ENCODE measurements at places on chromosomes 11 and 22.

DNA sequence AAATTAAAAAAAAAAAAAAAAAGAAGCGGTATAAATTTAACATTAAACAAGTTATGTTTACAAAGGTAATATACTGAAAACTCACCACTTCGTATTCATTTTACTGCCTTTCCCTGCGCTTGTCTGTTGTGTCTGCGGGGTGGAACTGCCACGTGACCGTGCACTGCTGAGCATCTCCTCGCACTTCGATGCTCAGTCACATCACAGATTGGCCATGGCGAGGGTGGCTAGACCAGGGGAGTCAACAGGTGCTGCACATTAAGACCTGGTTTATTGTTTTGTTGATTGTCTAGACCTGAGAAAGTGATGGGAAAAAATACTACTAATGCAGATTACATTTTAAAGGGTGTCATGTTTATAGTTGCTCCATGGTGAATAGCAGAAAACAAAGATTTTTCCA is 22.8 kb upstream of the TUB start:
- no peak for DNase-seq

DNA sequence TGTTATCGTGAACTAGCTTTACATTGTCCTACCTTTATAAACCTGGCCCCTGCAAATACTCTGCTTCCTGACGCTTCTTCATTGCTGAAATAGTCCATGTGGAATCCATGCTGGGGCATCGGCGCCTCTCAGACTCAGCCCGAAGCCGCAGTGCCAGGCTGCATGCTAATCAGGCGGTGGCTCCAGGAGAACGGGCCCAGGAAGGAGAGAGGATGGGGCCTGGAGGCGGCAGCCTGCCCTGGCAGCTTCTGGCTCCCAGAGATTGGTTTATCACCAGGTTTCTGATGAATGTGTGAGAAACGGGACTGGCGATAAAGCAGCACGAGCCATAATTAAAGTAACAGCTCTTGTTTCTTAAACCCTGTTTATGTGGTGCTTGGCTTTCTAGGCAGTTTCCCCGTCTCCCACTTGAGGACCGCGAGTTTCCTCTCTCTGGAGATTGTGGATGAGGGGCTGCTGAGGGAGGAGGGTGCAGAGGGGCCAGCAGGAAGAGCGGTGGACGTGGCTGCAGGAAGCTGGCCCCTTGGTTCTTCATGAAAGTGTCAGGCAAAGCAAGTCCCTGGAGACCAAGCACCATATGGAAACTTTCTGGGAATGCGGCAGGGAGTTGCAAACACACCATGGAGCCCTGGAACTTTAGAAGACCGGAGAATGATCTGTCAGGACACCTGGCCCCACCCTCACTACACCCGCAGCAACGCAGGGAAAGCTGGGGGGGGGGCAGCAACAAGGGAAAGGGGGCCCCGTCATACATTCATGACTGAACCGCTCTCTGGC is 93.4 kb downstream of the NTM start:
- DNase-seq, result no peak

DNA sequence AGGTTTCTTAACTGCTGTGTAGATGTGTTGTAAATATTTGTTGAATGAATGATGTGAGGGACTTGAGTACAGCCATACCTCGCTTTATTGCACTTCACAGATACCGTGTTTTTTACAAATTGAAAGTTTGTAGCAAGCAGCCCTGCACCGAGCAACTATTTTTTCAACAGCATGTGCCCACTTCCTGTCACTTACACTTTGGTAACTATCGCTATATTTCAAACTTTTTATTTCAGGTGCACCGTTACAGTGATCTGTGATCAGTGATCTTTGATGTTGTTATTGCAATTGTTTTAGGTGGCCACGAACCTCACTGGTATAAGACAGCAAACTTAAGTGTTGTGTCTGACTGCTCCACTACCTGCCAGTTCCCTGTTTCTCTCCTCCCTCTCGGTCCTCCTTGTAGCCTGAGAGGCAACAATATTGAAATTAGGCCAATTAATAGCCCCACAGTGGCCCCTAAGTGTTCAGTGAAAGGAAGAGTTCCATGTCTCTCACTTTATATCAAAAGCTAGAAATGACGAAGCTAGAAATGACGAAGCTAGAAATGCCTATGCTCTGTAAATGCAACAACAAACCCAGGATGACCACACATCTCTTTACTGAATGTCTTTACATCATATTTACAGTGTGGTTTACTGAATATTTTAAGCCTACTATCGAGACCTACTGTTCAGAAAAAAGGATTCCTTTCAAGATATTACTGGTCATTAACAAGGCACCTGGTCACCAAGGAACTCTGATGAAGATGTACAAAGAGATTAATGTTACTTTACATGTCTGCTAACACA is 1.0 kb downstream of the SFI1 start:
- DNase-seq, result no peak

- no peak for DNase-seq
Observed at GRCh38 chr11:117958949-117959348, 27.2 kb upstream of the IL10RA start.

GRCh38 chr11:94536386-94536785 is 7.3 kb upstream of the FUT4 start:
- DNase-seq, result no peak

DNA sequence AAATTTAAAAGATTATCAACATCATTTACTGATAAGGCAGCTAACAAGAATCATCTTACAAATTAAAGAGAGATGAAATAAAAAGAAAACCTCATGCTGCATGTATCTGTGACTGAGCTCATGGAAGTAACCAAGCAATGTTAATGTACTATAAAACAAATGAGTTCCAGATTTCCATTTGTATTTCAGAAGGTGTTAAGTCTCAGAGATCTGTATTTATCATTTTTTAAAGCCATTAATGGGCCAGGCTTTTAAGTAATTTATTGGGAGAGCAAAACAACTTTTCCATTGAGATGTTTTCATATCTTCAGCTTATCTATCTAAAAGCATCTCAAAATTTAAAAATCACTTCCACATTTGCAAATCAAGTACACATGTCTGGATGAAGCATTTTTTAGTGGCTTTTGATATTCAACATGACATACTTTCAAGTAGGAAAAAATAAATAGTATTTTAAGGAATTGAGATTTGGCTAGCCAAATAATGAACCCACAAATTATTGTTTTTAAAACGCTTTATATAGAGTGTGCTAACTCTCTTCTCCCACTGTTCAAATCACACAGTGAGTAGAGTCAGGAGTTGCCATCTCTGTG is 17.9 kb upstream of the BBOX1 start:
- no peak for DNase-seq

DNA sequence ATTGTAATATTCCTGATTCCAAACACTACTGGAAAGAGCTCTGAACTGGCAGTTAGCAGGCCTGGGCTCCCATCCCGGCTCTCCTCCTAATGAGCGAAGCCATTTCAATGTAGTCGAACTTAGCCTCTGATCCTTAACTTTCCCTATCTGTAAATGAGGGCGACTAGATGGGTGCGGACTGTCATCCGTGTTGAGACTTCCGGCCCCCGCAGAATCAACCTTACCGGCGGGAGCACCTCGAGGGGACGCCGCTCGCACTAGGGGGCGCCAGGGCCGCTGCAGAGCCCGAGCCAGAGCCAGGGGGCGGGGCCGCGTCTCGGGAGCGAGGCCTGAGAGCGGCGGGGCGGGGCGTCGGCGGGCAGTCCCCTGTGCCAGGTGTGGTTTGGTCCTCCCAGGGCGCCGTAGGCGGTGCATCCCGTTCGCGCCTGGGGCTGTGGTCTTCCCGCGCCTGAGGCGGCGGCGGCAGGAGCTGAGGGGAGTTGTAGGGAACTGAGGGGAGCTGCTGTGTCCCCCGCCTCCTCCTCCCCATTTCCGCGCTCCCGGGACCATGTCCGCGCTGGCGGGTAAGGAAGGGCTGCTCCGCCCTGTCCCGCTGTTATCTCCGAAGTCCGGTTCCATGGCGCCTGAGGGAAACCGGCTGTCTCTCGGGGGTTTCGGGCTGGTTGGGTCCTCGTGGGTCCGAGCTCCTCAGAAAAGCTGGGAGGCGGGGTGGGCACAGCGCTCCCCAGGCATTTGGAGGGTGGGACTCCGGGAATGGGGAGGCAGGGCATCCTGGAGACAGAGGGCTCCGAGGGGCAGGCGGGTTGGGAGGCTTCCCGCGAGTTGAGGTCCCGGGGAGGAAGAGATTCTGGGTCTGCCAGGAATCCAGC is at the start of gene LIMK2:
Gene LIMK2 (plus strand): TSS at position 437 of the 869 bp plus-strand sequence. CDS start 111 bp downstream, at position 548.
- peak; percentile 95 for DNase-seq

Data from AG08396 (cell line).